Right lobe of liver (tissue), 6 donors: ENCODE measurements at places on chromosomes 7 and 10. TPM values are rescaled to one million over a fixed set of nuclear protein-coding genes. Genes with fewer than 3 reads are reported as not detected.

DNA sequence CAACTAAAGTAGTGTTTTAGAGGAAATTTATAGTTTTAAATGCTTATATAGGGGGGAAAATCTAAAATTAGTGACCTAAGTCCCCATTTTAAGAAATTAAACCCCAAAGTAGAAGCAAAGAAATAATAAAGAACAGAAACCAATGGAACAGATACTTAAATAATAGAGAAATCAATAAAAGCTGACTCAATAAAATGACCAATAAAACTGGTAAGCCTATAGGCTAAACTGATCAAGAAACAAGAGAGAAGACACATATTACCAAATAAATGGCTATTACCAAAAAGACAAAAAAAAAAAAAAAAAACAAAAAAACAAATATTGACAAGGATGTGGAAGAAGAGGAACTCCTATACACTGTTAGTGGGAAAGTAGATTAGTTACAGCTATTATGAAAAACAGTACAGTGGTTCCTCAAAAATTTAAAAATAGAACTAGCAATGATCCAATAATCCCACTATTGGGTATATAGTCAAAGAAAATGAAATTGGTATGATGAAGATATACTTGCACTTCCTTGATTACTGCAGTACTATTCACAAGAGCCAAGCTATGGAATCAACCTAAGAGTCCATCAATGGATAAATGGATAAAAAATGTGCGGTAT lies 53.2 kb downstream of the SLC18A2 start:
- no peaks in the 10 kb centered on the region for H3K4me1 ChIP-seq
- H3K36me3 ChIP-seq: peaks cover 9% of the 10 kb centered on the region
- H3K4me3 ChIP-seq: no peak overlapping the region
- H3K27me3 ChIP-seq: no peaks in the 10 kb centered on the region
- no peak overlapping the region for H3K27ac ChIP-seq
- DNase-seq: no peak

DNA sequence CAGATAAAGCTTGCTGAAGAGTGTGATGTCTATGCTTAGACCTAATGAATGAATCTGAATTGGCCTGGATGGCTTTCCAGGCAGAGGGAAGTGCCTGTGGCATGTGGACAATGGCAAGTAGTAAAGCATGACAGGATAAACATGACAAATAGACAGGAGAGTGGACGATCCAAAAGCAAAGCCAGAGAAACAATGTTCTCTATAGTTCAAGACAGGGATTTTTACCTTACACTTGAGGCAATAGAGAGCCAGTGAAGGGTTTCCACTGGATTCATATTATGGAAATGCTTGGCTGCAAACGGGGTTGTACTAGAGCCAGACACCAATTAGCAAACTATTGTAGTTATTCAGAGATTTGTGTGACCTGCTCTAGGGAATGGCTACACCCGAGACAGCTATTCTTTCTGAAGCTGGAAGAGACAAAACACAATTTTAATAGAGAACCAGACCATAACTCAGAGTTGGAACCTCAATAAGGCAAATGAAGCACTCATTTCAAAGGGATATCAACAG lies 2.3 kb downstream of the AGMO start:
- H3K4me3 ChIP-seq: peak overlapping the region; percentile 48
- DNase-seq: no peak
- H3K27me3 ChIP-seq: no peaks in the 10 kb centered on the region
- no peaks in the 10 kb centered on the region for H3K4me1 ChIP-seq
- H3K27ac ChIP-seq: peak overlapping the region; percentile 13

GRCh38 chr7:82701949-82702348 lies 258.4 kb upstream of the CACNA2D1 start:
- no peak overlapping the region for H3K4me3 ChIP-seq
- H3K27ac ChIP-seq: no peak overlapping the region
- no peaks in the 10 kb centered on the region for H3K27me3 ChIP-seq
- no peak for DNase-seq
- no peaks in the 10 kb centered on the region for H3K4me1 ChIP-seq
- no peaks in the 10 kb centered on the region for H3K36me3 ChIP-seq

DNA sequence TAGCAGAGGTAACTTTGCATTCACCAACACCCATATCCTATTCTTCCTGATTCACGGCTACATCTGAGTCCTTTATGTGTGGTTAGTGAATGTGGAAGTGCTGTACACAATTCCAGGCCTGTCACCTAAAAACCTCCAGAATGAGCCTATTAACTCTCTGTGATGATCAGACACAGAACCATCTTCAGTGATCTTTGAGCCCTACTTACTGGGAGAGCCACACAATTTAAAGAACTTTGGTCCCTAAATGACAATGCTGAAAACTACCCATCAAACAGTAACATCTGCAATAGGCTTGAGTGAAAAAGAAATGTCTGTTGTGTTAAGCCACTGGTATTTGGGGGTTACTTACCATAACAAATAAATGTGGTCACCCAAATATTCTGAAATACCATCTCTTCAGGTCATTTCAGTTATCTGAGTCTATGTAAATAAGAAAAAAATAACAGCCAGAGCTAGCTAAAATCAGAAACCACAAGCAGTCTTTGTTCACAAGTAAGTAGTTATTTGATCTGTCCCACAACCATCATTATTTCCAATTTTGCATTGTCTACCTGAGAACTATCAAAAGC lies 145.7 kb downstream of the HGF start:
- DNase-seq: no peak
- no peaks in the 10 kb centered on the region for H3K4me1 ChIP-seq
- H3K4me3 ChIP-seq: no peak overlapping the region
- H3K36me3 ChIP-seq: no peaks in the 10 kb centered on the region
- no peak overlapping the region for H3K27ac ChIP-seq

GRCh38 chr10:65196111-65196510 lies 1674.9 kb downstream of the REEP3 start:
- no peak overlapping the region for H3K4me3 ChIP-seq
- no peaks in the 10 kb centered on the region for H3K36me3 ChIP-seq
- H3K27ac ChIP-seq: no peak overlapping the region
- H3K4me1 ChIP-seq: no peaks in the 10 kb centered on the region

DNA sequence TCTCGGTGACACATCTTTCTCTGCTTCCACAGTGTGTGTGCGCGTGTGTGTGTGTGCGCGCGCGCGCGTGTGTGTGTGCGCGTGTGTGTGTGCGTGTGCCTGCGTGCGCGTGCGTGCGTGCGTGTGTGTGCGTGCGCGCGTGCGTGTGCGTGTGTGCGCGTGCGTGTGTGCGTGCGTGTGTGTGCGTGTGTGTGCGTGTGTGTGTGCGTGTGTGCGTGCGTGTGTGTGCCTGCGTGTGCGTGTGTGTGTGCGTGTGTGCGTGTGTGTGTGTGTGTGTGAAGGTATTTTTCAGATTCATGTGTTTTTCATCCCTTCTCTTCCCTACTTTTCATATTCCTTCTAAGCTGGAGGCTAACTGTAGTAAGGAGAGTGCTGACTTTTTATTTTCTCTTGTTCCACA lies 148.4 kb downstream of the CREB5 start:
- no peak for DNase-seq
- H3K36me3 ChIP-seq: no peaks in the 10 kb centered on the region
- no peaks in the 10 kb centered on the region for H3K27me3 ChIP-seq
- no peak overlapping the region for H3K27ac ChIP-seq
- H3K4me1 ChIP-seq: no peaks in the 10 kb centered on the region

DNA sequence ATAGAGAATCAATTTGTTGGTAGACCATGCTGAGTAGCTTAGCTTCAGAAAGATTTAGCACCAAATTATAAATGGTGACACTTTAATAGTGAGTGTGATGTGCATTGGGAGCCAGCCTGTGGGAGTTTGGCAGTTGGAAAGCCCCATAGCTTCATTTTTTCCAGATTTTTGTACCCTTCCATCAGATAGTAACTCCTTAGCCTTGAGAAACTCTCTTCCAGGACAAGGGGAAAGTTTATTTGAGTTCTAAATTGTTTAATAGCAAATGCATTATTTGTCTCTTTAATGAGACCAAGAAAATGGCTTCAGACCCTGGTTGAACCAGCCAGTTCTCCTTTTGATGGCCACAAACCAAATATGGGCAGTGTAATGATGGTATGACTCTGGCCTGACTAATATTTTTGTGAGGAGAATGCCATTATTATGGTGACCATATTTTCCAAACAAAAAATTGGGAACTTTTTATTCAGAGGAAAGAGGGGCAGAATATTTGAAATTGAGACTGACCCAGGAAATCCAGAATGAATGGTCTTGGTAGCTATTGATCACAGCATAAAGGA lies 49.8 kb downstream of the PLCE1 start:
- H3K27ac ChIP-seq: no peak overlapping the region
- H3K4me3 ChIP-seq: no peak overlapping the region
- no peaks in the 10 kb centered on the region for H3K27me3 ChIP-seq
- DNase-seq: no peak
- no peaks in the 10 kb centered on the region for H3K36me3 ChIP-seq

- no peaks in the 10 kb centered on the region for H3K36me3 ChIP-seq
- H3K27ac ChIP-seq: peak overlapping the region; percentile 71
- no peak overlapping the region for H3K4me3 ChIP-seq
- no peak for DNase-seq
- H3K27me3 ChIP-seq: no peaks in the 10 kb centered on the region
- no peaks in the 10 kb centered on the region for H3K4me1 ChIP-seq
Observed at GRCh38 chr7:22351329-22351692, 5.6 kb downstream of the RAPGEF5 start.

DNA sequence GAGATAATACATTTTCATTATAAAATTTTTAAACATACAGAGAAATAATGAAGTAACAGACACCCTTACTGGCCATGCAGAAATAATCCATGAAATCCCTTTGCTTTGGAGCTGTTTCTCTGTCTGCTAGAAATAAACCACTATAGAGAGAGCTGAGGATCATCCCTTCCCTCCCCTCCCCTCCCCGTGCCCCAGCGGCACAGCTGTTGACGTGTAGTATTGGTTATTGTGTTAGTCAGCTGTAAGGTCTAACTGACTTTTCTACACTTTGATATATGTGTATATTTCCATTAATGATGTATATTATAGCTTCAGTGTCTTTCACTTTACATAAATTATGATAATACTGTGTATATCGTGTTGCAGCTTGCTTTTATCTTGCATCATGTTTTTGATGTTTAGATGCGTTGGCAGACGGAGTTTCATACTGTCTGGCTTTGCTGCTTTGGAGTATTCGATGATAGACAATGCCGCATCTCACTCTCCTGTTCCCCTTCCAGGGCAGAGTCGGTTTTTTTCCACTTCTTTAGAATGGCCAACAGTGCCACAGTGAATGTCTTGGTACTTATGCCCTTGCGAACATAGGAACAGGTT lies 27.4 kb upstream of the GRID1 start:
- no peak overlapping the region for H3K4me3 ChIP-seq
- H3K36me3 ChIP-seq: no peaks in the 10 kb centered on the region
- DNase-seq: no peak
- H3K4me1 ChIP-seq: no peaks in the 10 kb centered on the region

DNA sequence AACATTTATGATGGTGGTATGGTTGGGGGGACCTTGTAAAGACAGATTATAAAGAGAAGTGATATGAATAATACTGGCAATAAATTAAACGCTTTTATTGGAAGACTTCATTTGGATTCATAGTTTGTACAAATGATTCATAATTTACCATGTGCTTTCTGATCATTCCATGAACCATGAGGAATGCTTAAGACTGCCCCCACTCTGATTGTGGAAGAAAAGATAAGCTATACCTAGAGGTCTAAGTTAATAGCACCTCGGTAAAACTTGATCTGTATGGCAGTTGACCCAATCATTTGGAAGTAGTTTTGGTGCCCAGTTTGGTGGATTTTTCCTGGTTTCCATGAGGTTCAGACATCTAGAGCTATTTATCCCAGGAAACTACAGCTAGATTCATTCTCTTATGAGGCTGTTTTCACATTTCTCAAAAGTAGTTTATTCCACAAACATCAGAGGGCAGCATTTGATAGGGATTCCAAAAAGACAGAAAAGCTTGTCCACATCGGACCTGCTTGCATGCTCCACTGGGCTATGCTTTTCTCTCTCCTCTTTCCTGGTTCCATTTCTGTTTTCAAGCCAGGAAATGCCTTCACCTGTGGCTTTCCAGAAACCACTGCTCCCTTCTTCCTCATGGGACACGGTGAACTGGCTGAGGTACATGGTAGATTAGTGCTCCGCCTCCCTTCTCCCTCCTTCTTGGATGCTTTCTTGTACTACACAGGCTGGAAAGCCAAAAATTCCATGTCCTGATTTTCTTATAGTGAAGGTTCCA lies 29.2 kb downstream of the TFAM start:
- no peaks in the 10 kb centered on the region for H3K36me3 ChIP-seq
- H3K4me3 ChIP-seq: no peak overlapping the region
- no peaks in the 10 kb centered on the region for H3K27me3 ChIP-seq
- no peak overlapping the region for H3K27ac ChIP-seq

GRCh38 chr7:72343991-72344390 lies 68.1 kb downstream of the CALN1 start:
- no peak for DNase-seq
- H3K36me3 ChIP-seq: no peaks in the 10 kb centered on the region
- H3K27ac ChIP-seq: no peak overlapping the region
- H3K4me3 ChIP-seq: no peak overlapping the region

DNA sequence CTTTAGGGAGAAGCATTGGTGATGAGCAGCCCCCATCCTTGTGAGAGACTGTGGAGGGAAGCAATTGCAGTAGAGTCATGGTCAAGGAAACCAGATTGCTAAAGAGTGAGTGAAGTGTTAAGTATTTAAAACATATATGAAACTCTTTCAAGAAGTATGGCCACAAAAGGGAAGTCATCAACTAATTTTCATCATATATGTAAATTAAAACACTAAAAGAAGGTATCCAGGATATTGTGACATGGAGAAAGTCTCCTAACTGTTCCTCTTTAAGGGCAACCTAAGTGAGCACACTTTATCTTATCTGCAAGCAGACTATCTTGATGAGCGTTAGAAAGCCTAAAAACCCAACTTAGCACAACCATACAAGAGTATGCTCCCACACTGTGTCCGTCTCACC lies 69.7 kb downstream of the CD36 start:
- no peak overlapping the region for H3K4me3 ChIP-seq
- no peaks in the 10 kb centered on the region for H3K36me3 ChIP-seq
- no peak overlapping the region for H3K27ac ChIP-seq
- no peak for DNase-seq
- H3K27me3 ChIP-seq: no peaks in the 10 kb centered on the region

DNA sequence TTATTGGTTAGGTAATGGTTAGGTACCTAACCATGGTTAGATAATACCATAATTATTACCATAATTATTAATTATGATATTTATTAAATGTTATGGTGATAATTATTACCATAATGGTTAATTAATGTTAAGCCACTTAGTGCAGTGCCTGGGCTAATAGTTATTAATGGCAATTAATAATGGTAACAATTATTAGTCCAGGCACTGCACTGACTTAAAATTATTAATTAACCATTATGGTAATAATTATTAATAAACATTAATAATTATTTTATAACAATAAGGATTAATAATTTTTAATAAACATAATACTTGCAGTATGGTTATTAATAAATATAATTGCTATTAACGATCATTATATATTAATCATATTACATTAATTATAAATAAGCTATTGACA lies 604.0 kb downstream of the CALN1 start:
- no peaks in the 10 kb centered on the region for H3K4me1 ChIP-seq
- DNase-seq: no peak
- H3K4me3 ChIP-seq: no peak overlapping the region
- no peaks in the 10 kb centered on the region for H3K27me3 ChIP-seq
- H3K27ac ChIP-seq: no peak overlapping the region
- H3K36me3 ChIP-seq: no peaks in the 10 kb centered on the region

GRCh38 chr7:120677535-120677934 lies 180.4 kb downstream of the TSPAN12 start:
- H3K27ac ChIP-seq: no peak overlapping the region
- DNase-seq: no peak
- no peak overlapping the region for H3K4me3 ChIP-seq

The AKR1D1 gene
- total RNA-seq: 88.7 TPM

The SMKR1 gene
- not detected for total RNA-seq

The PNLIPRP1 gene
- total RNA-seq: not detected

The SPDYE5 gene
- total RNA-seq: not detected

The TRPV5 gene
- not detected for total RNA-seq
